ENCODE measurements at places on chromosomes 2 and 18. TPM values are rescaled to one million over a fixed set of nuclear protein-coding genes. Genes with fewer than 3 reads are reported as not detected.

The IAH1 gene
- 46.8 TPM for total RNA-seq

The SLC16A14 gene
- 12.4 TPM for total RNA-seq

The EVA1A gene
- 70.8 TPM for total RNA-seq

The GPR55 gene
- 0.81 TPM for total RNA-seq

The B3GNT7 gene
- 11.0 TPM for total RNA-seq

The SAG gene
- total RNA-seq = not detected

The LOXHD1 gene
- not detected for total RNA-seq

The FZD7 gene
- 5.5 TPM for total RNA-seq

The KCNG2 gene
- not detected for total RNA-seq

The MOB4 gene
- total RNA-seq = 16.8 TPM

The CLK1 gene
- total RNA-seq = 46.9 TPM

The LRP2 gene
- not detected for total RNA-seq

The RHBDD1 gene
- 7.8 TPM for total RNA-seq

The CCDC68 gene
- 2.6 TPM for total RNA-seq

The EPC2 gene
- total RNA-seq = 20.6 TPM

The NETO1 gene
- total RNA-seq = 12.9 TPM

The EFR3B gene
- 4.6 TPM for total RNA-seq

The CPSF3 gene
- 42.6 TPM for total RNA-seq

The POLE4 gene
- 132 TPM for total RNA-seq

The TTR gene
- total RNA-seq = not detected

The IL1RL2 gene
- 0.11 TPM for total RNA-seq

The SRD5A2 gene
- total RNA-seq = 0.07 TPM

The ALLC gene
- total RNA-seq = not detected

The INHBB gene
- 269 TPM for total RNA-seq

The CFC1 gene
- not detected for total RNA-seq

The HDAC4 gene
- total RNA-seq = 20.0 TPM

The MEIS1 gene
- total RNA-seq = 5.9 TPM

The TDRD15 gene
- total RNA-seq = not detected

The SERPINB2 gene
- total RNA-seq = 9.9 TPM

The NT5DC4 gene
- total RNA-seq = not detected

Data from PC-3 (cell line).